Activated CD4-positive, alpha-beta memory T cell treated with anti-CD3 and anti-CD28 coated beads for 36 hours (primary cell): ENCODE measurements at places on chromosomes 7 and 10.

DNA sequence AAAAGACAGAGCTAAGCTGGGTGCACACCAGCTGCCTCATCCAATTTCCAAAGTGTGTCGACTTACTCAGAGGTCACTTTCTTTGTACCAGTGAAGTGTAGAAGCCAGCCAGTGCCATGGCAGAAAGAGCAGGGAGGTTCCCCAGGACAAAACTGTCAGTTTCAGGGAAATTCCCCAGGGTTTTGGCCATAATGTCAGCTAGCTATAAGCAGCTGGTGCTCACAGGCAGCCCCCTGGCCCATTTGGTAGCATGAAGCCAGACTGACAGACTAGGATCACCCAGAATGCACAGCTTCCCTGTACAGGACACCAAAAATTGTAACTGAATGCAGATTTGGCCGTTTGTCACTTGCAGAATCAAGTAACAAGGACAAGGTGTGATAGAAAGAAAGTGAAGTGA, 28.6 kb downstream of the MRPL32 start:
- peaks cover 3% of the 10 kb centered on the region for H3K36me3 ChIP-seq
- no peak overlapping the region for H3K27ac ChIP-seq
- peaks cover 9% of the 10 kb centered on the region for H3K4me1 ChIP-seq
- no peak overlapping the region for H3K4me3 ChIP-seq

DNA sequence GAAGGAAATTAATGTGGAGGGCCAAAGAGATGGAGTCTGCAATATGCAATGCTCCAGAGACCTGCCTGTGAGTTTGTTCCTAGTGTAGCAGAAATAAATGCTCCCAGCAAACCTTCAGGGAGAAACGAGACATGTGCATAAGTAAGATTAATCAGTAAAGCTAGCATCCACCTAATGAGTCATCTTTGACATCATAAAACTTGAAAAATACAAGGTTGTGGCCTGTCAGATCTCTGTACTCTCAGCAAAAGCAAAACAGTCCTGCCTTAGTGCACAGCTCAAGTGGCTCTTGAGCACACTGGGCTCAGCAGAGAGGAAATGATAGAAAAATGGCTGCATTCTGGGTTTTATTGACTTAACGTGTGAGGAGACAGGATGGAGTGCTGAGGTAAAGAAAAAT, 32.5 kb upstream of the ERCC6 start:
- DNase-seq = no peak
- no peak overlapping the region for H3K27ac ChIP-seq
- no peaks in the 10 kb centered on the region for H3K4me1 ChIP-seq

GRCh38 chr10:35959252-35959651, 317.2 kb upstream of the FZD8 start:
- H3K4me3 ChIP-seq = no peak overlapping the region
- no peaks in the 10 kb centered on the region for H3K36me3 ChIP-seq
- no peak for DNase-seq
- no peaks in the 10 kb centered on the region for H3K4me1 ChIP-seq
- no peaks in the 10 kb centered on the region for H3K27me3 ChIP-seq

DNA sequence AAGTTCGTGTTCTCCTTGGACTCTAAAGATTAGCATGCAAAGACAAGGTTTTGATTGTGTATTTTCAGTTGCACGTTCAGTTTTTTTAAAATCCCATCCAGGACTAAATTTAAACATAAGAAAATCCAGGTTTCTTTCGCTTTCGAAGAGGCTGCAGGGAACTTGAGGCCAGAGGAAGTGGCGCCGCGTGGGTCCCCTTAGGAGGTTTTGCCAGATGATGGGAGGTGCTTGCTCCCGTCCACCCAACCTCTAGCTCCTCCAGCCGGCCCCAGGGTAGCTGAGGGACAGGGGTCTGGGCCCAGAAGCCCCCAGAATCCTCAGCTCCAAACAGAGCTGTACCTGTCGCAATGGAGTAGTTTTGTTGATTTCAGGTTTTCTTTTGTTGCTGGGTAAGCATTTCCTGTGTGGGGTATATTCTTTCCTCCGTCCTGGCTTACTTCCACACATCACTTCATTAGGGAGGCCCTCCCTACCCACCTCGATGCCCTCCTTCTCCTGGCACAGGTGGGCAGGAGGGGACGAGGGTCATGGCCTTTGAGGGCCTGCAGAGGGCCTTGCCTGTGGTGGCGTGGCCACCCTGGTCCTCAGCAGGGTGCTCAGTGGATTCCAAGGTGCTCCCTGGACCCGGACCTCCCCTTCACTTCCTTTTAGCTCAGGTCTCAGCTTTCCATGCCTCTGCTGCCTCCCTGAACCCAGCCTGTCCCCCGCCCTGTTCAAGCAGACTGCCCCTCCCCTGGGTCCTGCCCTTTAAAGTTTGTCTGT, 32.6 kb downstream of the LHPP start:
- H3K36me3 ChIP-seq = peaks cover 1% of the 10 kb centered on the region
- DNase-seq = peak; percentile 11
- H3K4me1 ChIP-seq = peaks cover 12% of the 10 kb centered on the region
- no peak overlapping the region for H3K27ac ChIP-seq

- peaks cover 45% of the 10 kb centered on the region for H3K4me1 ChIP-seq
- H3K4me3 ChIP-seq = peak overlapping the region; percentile 99
- H3K36me3 ChIP-seq = peaks cover 20% of the 10 kb centered on the region
- H3K27me3 ChIP-seq = no peaks in the 10 kb centered on the region
Measured at GRCh38 chr10:69317175-69317604, 38.9 kb downstream of the HK1 start.

GRCh38 chr10:87976101-87976743, 112.8 kb downstream of the PTEN start:
- H3K36me3 ChIP-seq = no peaks in the 10 kb centered on the region
- no peak overlapping the region for H3K4me3 ChIP-seq
- H3K27me3 ChIP-seq = no peaks in the 10 kb centered on the region
- no peak for DNase-seq
- peaks cover 6% of the 10 kb centered on the region for H3K4me1 ChIP-seq

DNA sequence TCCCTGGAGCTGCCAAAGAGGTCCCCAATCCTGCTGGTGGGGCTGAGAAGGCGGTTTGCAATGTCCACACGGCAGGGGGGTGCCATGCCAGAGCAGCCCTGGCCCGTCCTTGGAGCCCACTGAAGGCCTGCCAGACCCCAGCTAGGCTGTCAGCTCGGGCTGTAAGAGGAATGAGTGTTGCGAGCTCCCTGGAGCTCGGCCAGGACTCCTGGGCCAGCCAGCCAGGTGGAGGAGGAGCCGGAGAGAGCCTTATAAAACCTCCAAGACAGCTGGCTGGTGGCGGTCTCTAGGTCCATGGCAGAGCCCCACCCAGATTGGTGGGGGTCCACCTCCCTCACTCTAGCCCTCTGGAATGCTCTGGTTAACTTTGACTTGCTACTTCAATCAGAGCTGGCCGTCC, 55.1 kb upstream of the CALN1 start:
- no peak overlapping the region for H3K27ac ChIP-seq
- H3K27me3 ChIP-seq = no peaks in the 10 kb centered on the region
- H3K4me1 ChIP-seq = no peaks in the 10 kb centered on the region
- no peak overlapping the region for H3K4me3 ChIP-seq

DNA sequence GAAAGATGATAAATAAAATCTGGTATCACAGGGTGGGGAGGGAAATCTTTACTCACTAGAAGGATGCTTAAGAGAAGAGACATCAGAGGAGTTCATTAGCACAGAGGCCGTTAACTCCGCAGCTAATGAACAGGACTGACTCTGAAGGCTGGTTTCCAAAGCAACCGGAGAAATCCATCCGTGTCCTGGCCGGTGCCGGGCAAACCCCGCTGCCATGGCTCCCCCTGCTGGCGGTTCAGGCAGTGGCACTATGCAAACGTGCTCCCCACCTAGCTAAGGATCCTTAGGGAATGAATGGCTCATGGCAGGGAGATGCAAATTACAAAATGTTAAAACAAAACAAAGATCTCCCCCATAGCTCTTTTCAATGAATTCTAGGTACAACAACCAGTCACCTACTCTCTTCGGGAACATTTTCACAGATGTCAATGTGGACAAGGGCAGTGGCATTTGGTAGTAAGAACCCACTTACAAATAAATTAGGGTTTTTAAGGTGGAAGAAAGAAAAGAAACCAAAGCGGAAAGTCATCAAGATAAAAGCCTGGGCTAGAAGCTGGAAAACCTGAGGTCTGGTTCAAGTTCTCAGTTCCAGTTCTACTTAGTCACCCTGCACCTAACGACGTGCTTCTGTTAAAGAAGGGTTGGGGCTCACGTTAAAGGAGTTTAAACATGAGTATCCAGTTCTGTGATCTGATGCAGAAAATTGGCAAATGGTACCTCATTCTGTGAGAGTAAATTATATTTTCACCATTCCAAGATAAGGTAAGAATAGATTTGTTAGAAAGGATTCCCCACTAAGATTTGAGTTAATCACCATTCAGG, 138.2 kb downstream of the SVIL start:
- DNase-seq = peak; percentile 74
- H3K4me3 ChIP-seq = no peak overlapping the region
- peaks cover 17% of the 10 kb centered on the region for H3K36me3 ChIP-seq
- H3K4me1 ChIP-seq = peaks cover 5% of the 10 kb centered on the region

DNA sequence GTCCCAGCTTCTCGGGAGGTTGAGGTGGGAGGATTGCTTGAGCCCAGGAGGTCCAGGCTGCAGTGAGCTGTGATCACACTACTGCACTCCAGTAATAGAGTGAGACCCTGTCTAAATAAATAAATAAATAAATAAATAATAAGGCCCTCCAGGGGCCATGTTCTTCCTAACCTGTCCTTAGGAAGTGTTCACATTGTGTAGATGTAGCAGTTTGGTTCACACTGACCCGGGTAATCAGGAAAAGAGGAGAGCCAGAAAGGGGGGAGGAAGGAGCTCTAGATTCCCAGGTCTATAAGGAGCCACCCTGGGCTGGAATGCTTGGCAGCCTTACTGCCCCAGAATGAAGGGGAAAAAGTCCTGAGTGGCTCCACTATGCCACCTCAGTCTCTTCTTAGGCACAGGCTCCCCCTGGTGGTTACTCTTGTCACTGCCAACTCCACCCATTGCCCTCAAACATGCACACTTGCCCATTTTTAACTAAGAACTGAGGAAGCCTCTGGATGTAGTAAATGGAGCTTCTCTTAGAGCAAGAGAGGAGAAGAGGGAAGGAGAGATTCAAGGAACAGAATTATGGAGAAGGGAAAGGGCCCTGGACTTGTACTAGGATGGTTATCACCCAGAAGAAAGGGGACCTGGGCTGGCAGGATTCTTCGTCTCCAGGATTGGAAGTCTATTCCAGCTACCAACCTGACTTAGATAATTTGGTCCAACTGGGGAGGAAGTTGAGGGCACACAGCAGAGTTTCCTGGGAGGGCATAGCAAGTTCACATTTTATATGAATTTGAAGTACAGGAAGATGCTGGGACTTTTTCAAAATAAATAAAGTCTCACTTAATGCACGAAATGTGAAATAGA, 7.8 kb downstream of the HPS6 start:
- no peaks in the 10 kb centered on the region for H3K36me3 ChIP-seq
- H3K4me3 ChIP-seq = no peak overlapping the region
- peaks cover 6% of the 10 kb centered on the region for H3K4me1 ChIP-seq
- peak; percentile 86 for DNase-seq
- no peak overlapping the region for H3K27ac ChIP-seq

DNA sequence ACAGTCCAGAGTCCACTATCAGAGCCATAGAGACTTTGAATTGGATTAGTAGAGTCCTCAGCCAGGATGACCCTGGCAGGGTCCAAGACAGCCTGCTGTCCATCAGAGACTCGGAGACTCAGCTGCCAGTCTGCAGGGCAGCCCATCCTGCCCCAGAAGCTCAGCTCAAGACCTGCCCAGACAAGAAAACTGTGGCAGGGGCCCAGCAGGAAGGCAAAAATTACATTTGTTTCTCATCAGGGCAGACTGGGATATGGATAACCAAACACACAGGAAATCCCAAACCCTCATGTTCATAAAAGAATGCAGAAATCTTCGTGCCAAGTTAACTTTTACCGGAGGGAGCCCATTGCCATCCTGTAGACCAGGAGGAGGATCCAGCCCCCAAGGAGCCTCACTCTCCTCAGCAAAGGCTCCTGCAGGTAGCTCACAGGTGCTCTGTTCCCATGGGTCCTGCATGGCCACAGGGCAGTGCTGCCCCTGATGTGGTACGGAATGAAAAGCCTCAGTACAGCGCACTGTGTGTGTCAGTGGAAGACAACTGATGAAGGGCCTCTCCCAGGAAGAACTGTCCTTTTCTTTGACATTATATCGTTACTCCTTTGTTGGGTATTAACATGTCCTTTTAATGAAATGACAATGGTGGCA, 222.2 kb downstream of the KCNMA1 start:
- no peak overlapping the region for H3K4me3 ChIP-seq
- no peak overlapping the region for H3K27ac ChIP-seq
- H3K4me1 ChIP-seq = no peaks in the 10 kb centered on the region
- no peaks in the 10 kb centered on the region for H3K27me3 ChIP-seq
- no peaks in the 10 kb centered on the region for H3K36me3 ChIP-seq

- H3K36me3 ChIP-seq = peaks cover 3% of the 10 kb centered on the region
- H3K4me1 ChIP-seq = peaks cover 4% of the 10 kb centered on the region
- no peak overlapping the region for H3K4me3 ChIP-seq
Measured at GRCh38 chr10:28730031-28730778, 52.9 kb downstream of the BAMBI start.

- no peak overlapping the region for H3K27ac ChIP-seq
- no peak for DNase-seq
- H3K27me3 ChIP-seq = no peaks in the 10 kb centered on the region
Measured at GRCh38 chr10:7906128-7906527, 87.8 kb downstream of the TAF3 start.

DNA sequence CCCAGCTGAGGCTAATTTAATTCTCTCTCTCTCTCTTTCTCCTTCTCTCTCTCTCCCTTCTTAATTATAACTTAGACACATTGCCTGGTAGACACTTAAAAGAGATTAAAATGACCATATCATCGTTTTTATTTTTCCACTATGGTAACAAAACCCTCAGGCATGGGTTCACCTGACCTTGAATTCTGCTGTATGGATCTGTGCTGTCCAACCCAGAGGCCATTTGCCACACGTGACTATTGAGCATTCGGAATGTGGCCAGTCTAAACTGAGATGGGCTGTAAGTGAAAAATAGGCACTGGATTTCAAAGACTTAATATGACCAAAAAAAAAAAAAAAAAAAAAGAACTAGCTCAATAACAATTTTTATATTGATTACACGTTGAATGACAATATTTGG, 93.6 kb downstream of the NHLRC2 start:
- H3K27ac ChIP-seq = no peak overlapping the region
- peaks cover 2% of the 10 kb centered on the region for H3K4me1 ChIP-seq
- peaks cover 3% of the 10 kb centered on the region for H3K27me3 ChIP-seq
- DNase-seq = no peak
- H3K36me3 ChIP-seq = no peaks in the 10 kb centered on the region

- H3K4me3 ChIP-seq = peak overlapping the region; percentile 45
- no peak for DNase-seq
- peaks cover 30% of the 10 kb centered on the region for H3K4me1 ChIP-seq
Measured at GRCh38 chr10:100371482-100372027, 24.5 kb downstream of the SCD start.

GRCh38 chr10:33506838-33507661, 172.6 kb upstream of the NRP1 start:
- no peak for DNase-seq
- H3K36me3 ChIP-seq = no peaks in the 10 kb centered on the region
- no peak overlapping the region for H3K4me3 ChIP-seq
- H3K4me1 ChIP-seq = peaks cover 13% of the 10 kb centered on the region
- H3K27me3 ChIP-seq = peaks cover 20% of the 10 kb centered on the region

GRCh38 chr10:119849944-119850343, 22.7 kb downstream of the MCMBP start:
- no peak for DNase-seq
- no peak overlapping the region for H3K4me3 ChIP-seq
- peaks cover 44% of the 10 kb centered on the region for H3K36me3 ChIP-seq

GRCh38 chr7:116779216-116779615, 83.2 kb upstream of the CAPZA2 start:
- H3K4me1 ChIP-seq = peaks cover 11% of the 10 kb centered on the region
- DNase-seq = no peak
- no peak overlapping the region for H3K4me3 ChIP-seq

GRCh38 chr7:17849504-17849903, 90.8 kb downstream of the SNX13 start:
- H3K36me3 ChIP-seq = peaks cover 37% of the 10 kb centered on the region
- H3K4me3 ChIP-seq = no peak overlapping the region
- no peak overlapping the region for H3K27ac ChIP-seq
